ENCODE measurements at places on chromosomes 2 and 18.
A peak's percentile ranks its signal among the peaks of the same experiment; 100 is the strongest.

GRCh38 chr2:170763232-170763631 lies 6.9 kb upstream of the ERICH2 start:
- no peak for DNase-seq

GRCh38 chr18:70197026-70197425 lies 8.5 kb downstream of the RTTN start:
- DNase-seq, result no peak

DNA sequence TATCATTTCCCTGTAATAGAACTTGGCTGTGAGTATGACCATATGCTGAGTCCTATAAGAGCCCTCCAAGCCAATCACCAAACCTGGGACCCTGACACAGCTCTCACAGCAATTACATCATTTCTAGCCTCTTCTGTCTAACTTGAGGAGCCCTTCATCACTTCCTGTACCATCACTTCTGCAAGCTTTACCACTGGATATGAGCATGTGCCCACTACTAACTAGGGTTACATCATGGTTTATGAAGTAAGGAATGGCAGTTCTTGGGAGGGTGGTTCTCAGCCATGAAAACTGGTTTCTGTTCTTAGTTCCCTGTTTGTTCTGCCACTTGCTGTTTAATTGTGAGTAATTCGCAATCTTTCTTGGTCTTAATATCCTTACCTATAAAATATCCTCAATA lies 31.0 kb upstream of the EPB41L3 start:
- no peak for DNase-seq

DNA sequence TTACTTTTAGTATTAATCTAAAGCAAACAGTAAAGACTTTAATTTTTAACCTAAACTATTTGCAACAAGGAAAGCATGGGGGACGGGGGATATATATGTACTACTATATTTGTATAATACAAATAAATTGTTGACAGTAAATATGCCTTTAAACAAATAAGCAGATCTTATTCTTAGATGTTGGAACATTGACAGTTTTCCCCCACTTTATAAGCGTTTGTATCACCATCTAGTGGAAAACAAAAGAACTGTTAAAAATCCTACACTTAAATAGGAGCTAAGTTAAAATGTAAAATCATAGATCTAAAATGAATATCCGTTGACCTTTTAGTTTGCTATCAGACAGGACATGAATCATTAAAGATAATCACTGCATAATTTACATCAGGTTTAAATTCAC lies 50.0 kb downstream of the RBBP8 start:
- no peak for DNase-seq

- no peak for DNase-seq
Observed at GRCh38 chr2:69581774-69582581, 61.6 kb downstream of the AAK1 start.

DNA sequence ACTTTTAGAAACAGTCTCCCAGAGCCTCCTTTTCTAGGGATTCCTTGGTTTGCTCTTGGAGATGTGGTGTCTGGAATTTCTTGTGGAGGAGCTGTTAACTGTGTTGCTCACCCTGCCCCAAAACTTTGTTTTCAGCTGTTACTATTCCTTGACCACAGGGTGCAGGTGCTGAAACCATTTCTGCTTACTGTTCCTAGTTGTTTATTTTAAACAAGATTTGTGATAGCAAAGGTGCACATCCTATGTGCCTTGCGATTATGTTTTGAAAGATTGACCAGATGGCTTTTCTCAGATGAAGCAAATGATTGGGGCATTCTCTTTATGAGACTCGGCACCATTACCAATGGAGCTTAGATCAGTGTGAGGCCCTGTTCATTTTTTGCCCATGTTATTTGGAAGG lies 111.2 kb downstream of the RAB3GAP1 start:
- no peak for DNase-seq

- DNase-seq, result no peak
Observed at GRCh38 chr2:219277703-219278654, 1.2 kb upstream of the DNAJB2 start.

GRCh38 chr2:149160701-149161217 lies 122.3 kb downstream of the LYPD6B start:
- peak; percentile 16 for DNase-seq

- DNase-seq, result no peak
Observed at GRCh38 chr18:41165625-41166024, 789.4 kb upstream of the PIK3C3 start.

DNA sequence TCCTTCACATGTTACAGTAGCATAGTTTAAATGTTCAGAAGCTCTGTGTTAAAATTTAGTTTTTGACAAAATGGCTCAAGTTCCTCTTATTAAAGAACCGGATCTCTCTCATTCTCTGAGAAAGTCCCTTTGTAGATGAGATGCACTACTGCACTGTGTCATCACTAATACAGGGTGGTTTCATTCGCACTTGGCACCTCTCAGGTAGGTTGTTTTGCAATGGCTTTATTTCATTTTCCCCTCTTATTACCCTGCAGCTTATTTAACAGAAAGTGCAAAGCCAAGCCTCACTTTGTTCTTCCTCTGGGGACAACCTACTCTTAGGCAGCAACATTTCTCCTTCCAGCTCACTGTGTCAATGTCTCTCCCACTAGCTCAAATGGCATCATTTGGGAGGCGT lies 185.1 kb downstream of the DLGAP1 start:
- no peak for DNase-seq

GRCh38 chr2:96977631-96978195 lies 8.7 kb downstream of the FAM178B start:
- no peak for DNase-seq

GRCh38 chr2:6924924-6925409 lies 7.8 kb downstream of the RNF144A start:
- DNase-seq, result no peak

- no peak for DNase-seq
Observed at GRCh38 chr2:72115110-72116080, 32.3 kb downstream of the CYP26B1 start.

DNA sequence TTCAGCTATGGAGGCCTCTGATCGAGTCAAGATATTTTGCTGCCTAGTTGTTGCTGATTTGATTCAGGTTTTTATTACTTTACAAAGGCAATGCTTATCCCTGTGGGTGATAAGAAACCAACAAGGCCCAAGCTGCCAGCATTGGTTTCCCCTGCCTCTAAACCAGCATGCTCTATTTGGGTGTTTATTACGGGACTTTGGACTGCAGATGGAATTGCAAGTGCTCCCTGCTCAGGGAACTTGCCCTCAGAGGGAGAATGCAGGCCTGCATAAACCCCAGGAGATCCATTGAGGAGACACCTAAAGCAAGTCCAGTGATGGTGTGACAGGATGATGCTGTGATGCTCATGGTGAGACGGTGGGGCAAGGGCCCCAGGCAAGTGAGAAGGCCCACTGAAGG lies 172.1 kb downstream of the VAPA start:
- no peak for DNase-seq

GRCh38 chr2:76194031-76194775 lies 483.5 kb upstream of the GCFC2 start:
- no peak for DNase-seq

DNA sequence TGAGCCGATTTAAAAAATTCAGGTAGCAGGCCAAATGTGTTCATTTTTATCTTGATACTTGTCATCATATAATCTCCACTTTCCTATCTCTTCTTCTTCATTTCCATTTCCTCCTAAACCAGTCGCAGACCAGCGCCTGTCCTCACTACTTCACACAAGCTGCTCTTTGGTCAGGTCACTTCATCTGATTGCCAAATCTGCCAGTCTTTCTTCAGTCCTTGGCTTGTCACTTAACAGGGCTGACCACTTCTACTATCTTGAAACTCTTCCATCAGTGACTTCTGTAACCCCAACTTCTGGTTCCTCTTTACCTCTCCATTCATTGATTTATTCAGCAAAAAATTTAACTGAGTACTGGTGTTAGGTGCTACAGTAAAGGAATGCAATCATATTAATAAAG lies 18.0 kb upstream of the SPRED2 start:
- DNase-seq, result no peak

- no peak for DNase-seq
Observed at GRCh38 chr18:63963615-63964256, 6.1 kb upstream of the SERPINB8 start.

DNA sequence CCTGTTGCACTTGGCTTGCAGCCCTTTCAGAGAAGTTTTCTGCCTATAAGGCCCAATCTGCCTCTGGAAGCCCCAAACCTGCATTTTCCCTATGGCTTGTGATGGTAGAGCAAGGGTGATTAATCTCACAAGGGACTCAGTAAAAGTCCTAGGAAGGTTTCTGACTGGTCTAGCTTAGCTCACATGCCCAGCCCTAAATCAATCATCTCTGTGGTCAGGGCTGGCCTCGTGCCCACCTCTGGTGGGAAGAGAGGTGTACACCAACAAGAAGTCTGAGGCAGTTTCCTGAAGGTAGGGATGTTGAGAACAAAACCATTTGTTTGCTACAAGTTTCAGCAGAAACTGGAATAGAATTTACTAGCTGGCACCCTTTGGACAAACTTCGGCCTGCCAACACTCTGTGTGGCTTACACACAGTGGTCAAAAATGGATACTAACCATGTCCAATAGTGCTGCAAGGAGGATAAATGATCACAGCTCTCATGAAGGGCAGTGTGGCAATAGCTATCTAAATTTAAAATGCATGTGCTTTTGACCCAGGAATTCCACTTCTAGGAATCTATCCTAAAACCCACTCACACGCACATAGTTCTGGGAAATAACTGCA lies 96.4 kb downstream of the EN1 start:
- no peak for DNase-seq

DNA sequence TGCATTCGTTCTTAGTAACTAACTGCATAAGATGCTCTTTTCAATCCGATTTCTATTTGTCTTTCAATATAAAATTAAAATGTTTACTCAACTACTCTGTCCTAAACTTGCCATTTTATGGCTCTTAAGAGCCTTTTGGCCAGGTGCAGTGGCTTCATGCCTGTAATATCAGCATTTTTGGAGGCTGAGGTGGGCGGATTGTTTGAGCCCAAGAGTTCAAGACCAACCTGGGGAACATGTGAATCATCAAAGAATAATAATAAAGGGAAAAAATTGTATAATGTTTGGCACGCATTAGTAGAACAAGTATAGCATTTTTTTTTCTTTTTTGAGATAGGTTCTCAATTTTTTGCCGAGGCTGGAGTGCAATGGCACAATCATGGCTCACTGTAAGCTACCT lies 92.5 kb downstream of the C2orf74 start:
- no peak for DNase-seq

DNA sequence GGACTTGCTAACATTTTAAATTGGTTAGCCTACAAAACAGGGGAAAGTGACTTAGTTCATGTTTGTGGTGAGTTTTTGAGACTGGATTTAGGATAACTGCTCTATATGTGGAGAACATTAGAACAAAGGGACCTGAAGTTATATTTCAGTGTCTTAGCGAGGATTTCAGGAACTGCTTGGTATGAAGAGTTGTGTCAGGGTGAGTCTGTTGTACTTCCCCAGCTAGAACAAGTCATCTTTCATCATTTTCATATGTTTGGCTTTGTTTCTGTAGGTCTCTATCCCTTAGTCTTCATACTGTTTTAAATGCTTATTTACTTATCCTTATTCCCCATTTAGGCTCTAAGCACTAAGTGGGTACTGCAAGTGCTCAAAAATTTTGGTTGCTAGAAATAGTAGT lies 41.9 kb downstream of the KCMF1 start:
- DNase-seq, result no peak

DNA sequence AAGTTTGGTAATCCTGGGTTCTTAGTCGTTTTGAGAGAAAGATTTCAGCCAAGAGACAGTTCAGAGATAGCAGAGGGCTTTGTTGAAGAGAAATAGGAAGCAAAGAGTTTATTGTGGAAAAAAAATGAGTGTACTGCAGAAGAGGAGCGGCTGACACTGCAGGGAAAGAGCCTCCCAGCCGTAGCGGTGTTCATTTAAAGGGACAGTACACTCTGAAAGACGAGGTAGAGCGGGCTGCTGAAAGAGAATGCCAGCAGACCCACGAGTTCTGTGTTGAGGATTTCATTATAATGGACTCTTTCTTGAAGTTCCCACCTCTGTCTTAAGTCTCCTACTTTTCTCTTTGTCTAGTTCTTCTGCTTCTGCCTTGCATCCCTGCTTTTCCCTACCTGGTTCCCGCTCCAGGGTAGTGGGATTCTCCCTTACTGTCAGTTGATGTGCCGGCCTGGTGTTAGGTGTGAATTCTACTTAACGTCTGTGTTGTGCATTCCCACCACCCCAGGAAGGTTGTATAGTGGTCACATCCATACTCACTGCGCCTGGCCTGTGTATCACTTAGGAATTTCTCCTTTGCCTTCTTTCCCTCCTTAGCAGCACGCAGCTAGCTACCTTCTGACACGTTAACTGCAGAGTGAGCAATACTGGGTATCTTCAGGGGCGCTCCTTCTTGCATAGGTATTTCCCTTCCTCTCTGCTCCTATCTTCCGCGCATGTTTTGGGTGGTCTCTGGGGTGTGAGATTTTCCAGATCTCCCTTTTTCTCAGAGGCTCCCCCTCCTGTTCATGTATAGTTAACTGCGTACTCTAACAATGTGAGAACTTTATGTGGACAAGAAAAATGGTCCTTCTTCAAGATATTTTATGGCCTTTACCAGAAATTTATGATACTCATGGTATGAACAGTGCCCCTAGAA lies 164.5 kb downstream of the PTH2R start:
- no peak for DNase-seq

- DNase-seq, result no peak
Observed at GRCh38 chr2:226325526-226325925, 474.1 kb downstream of the IRS1 start.

DNA sequence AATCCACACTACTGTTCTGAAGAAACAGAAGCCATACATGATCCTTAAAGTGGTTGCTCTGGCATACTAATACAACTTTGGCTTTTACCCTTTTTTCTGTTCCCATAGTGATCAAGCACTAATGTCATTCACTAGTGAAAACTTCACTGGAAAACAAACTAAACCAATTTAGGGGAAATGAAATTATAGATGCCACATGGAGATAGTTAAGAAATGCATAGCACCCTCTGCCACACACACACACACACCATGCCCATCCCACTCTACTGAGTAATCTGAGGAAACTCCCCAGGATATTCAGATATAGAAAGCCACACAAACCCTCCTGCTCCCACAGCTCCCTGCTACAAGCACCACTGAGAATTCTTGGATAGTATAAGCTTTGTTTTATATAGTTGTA lies 39.1 kb downstream of the SLC3A1 start:
- no peak for DNase-seq

GRCh38 chr18:36610661-36611060 lies 218.1 kb downstream of the TPGS2 start:
- DNase-seq, result no peak

DNA sequence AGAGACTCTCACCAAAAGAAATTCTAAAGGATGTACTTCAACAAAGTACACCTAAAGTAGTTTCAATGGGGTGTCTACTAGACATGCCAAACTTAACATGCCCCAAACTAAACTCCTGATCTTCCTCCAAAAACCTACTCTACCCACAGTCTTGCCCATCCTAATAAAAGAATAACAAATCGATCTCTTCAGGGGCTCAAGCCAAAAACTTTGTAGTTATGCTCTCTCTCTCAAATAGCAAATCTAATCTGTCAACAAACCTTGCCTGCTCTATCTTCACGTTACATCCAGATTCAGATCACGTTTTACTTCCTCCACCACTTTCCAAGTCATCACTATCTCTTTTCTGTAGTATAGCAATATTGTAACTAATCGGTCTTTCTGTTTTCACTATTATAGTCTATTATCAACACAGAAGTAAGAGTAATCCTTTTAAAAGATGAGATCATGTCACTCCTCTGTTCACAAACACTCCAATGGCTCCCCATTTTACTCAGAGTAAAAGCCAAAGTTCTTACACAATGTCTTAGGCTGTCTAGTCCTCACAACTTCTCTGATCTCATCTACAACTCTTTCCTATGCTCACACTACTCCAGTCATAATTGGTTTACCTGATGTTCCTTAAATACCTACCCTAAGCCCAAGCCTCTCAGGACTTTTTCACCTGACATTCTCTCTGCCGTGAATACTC lies 79.9 kb downstream of the THADA start:
- DNase-seq, result no peak

Measured in GM12891 (cell line).